ENCODE measurements at places on chromosomes 6 and 20.

- peak; percentile 79 for DNase-seq
These were observed 79.4 kb upstream of the SCAF8 start for GRCh38 chr6:154653853-154654252.

- DNase-seq, result no peak
These were observed 440.4 kb downstream of the EPM2A start for GRCh38 chr6:145294942-145295341.

DNA sequence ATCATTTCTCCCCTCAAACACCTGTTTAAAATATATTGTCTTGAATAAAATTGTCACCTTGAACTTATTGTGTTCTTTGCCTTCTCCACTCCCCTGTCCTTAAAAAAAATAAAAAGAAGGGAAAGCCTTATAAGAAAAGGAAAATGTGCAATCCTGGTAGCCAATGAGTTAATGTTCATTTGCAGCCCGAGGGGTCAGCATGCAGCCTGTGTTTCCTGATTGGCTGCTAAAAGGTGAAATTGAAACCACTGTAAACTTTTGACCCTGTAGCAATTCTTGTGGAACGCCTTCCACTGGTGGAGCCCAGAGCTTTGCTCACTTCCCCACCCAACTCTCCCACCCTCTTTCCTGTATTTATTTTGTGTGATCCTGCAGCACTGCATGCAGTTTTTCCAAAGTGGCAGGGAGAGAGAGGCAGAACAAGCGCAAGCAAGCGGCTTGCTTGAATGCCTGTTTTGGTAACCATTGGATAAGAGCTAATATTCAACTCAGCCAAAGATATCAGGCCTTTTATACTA lies 74.9 kb downstream of the NCOA3 start:
- peak; percentile 60 for DNase-seq

DNA sequence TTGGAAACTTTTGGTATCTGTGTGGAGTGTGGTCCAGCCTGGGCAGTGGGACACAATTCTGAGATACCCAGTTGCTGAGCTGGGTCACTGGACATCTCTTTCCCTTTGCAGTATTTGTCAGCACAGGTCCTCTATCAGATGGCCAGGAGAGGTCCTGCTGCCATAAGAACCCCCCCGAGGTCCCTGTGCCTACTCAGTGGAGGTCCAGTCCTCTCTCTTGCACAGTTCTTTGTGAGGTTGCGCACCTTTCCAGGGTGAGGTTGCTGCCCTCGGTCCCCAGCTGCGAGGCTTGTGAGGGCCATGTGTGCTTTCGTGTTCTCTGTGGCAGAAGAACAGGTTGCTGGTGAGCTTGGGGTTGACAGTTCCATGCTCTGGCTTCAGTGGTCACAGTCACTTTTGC lies 320.6 kb downstream of the QKI start:
- DNase-seq, result no peak

- DNase-seq, result no peak
These were observed 9.2 kb downstream of the CYB5R4 start for GRCh38 chr6:83868639-83869038.

DNA sequence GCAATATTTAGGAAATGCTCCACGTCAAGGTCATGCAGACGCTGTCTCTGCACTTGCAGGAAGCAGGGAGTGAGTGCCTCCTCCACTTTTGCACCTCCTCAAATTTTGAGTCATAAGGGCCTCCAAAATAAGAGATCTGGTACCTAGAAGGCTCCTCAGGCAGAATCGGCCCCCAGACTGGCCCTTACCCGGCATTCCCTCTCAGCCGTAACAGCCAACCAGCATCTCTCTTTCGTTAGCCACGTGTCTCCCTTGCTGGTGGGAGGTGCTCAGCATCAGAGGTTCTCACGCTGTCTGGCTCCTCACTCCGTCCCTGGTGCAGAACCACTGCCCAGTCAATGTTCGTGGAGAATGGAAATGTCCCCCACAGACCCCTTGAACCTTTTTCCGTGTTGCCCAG lies 75.3 kb downstream of the ANKRD60 start:
- DNase-seq, result no peak

DNA sequence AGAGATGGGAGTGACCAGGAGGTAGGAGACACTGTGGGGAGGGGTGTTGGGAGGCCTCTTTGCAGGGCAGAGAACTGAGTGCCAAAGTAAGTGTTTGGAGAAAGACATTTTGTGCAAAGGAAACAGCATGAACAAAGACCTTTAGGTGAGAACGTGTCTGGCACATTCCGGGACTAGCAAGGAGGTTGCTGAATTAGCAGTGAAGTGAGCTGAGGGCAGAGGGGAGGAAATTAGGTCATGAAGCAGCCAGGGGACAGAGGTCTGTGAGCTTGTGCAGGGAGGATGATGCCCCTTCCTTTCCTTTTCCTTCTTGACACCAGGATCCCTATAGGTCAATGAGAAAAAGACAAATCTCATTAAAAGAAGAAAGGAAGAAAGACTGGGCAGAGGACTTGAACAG lies 21.4 kb upstream of the AHCY start:
- no peak for DNase-seq

DNA sequence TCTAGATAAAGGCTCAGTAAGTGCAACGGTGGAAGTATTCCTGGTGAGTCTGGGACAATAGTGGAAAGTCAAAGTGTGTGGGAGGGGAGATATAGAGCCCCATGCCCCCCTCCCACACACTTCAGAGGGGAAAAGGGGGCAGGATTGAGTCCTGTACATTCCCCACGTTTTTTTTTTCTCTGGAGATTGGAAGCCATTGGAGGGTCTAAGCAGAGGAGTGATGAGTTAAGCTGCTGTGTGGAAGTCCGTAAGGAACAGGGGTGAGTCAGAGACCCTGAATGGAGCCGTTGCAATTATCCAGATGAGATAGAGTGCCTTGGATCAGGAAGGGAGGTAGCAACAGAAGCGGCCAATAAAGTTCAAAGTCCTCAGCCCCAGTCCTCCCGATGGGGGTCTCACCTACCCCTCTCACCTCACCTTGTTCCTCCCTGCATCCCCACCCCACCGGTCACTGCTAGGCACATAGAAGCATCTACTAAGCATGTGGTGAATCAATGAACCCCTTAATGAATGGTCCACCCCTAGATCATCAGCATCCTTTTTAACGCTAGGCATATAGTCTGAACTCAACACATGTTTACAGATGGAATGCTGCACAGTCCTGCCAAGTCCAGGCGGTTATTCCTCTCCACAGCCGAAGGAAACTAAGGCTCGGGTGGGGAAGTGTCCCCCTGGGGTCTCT lies 662 bp upstream of the SLC9A8 start:
- peak; percentile 87 for DNase-seq

- peak; percentile 94 for DNase-seq
These were observed 27.7 kb downstream of the PTPRA start for GRCh38 chr20:2900845-2901592.

DNA sequence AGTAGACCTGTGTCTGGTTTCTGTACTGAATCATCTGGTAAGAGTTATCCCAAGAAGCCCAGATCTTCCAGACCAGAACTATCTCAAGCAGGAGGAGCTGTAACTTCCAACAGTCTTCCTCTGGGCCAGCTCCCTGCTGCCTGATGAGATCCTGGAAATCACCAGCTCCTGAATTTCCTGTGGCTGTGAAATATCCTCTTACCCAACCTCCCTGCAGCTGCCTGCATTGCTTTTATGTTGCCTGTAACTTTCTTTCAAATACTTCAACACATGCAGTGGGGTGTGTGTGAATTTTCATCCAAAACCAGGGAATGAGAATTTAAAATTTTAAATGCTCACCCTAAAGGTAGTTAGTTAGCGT lies 160.5 kb upstream of the LAMP5 start:
- DNase-seq, result peak; percentile 7

DNA sequence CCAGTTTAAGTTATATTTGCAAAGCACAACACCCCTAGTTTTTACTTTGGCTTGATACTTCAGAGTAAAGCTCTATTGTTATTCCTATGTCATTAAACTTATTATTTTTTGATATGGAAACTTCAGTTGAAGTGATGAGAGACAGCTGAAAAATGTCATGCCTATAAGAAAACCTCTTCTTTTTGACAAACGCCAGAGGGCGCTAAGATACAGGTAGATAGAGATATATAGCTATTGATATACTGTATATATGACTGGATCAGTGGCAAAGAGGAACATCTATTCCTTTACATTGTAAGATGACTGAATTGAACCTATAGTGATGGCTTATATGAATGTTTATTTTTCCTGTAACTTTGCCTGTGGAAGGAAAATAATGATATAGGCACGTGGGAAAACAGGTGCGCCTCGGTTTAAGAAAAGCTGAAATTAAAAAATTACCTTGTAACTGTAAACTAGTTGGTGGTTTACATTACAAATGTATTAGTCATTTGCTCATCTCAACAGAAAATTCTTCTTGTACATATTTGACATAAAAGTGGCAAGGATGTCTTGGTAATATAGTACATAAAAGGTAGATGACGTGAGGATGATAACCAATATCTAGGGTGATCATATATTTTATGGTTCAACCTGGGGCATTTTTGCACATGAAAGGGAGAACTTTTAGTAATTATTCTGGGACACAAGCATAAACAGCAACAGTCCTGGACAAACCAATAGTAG lies 74.1 kb downstream of the LAMA4 start:
- DNase-seq, result peak; percentile 67

GRCh38 chr6:95599706-95600105 lies 22.4 kb downstream of the MANEA start:
- no peak for DNase-seq

- no peak for DNase-seq
These were observed at the start of gene DLK2 for GRCh38 chr6:43455531-43456428. DLK2 (minus strand) TSS chr6:43455548; CDS start chr6:43454825, 723 bp downstream.

- DNase-seq, result no peak
These were observed 671.2 kb downstream of the COL12A1 start for GRCh38 chr6:74534465-74535211.

GRCh38 chr20:23966298-23966697 lies 22.3 kb downstream of the GGTLC1 start:
- DNase-seq, result no peak

- DNase-seq, result no peak
These were observed 1.7 kb downstream of the ADRM1 start for GRCh38 chr20:62304331-62305148.

- peak; percentile 31 for DNase-seq
These were observed 347.8 kb upstream of the PLCB4 start for GRCh38 chr20:8721098-8721497.

DNA sequence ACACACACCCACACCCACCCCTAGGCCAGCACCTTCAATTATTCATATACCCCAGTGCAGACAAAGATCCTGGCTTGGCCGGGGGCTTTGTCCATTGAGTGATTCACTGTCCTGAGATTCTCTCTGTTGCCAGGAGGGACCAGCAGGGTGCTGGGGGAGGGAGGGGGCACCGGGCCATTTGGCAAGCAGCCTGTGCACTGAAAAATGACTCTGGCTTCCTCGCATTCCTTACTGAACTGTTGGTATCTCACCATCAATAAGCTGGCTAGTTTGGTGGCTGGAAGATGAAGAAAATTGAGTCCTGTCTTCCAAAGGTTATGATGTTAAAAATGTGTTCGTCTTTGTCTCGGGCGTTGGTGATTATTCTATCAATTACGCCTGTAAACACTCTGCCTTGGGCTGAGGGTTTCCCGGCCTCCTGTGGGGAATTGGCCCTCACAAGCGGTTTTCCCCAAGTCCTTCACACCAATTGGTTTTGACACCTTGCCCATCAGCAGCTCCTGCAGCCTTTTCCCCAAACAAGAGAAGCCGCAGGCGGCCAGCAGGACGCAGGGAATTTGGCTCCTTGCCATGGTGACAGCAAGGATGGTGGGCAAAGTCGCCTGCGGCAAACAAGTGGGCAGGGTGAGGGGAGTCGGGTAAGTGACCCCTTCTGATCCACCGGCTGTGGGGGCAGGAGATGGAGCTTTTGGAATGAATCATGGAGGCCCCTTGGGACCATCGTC lies 4.9 kb downstream of the VSTM2L start:
- DNase-seq, result no peak

DNA sequence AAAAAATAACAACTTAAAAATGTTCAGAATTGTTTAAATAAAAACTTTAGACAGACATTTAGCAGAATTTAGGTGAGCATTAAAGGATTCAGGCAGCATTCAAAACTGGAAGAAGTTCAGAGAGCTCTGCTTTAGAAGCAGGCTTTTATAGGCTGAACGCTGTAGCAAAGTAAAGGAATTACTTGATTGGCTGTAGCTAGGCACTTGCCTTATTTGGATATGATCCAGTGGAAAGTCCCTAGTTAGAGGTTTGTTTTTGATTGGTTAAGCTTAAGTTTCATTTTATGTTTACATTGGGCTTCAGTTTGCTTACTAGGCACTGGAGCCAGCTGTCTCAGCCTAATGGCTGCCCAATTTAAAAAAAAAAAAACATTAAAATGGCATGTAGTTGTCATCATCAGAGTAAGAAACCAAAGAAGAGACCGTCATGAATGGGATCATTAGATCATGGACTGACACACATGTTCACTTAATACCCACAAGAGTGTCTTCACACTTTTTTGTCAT lies 65.1 kb downstream of the CBFA2T2 start:
- peak; percentile 77 for DNase-seq

DNA sequence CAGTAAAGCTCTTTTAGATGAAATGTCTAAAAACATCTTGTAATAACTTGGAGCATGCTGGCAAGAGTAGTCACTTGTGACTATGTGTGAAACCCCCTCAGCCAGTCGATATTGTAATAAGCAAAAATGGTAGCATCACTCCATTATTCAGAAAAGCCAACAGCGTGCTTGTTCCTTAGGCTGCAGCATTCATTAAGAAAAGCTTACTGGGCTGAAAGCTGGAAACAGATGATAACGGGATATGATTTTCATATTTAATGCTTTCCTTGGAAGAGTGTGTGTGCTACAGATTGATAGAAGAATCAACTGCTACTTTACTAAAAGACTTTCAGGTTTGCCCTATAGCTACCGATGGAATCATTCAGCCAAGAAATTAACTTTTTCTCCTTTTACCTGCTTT lies 20.3 kb downstream of the KIZ start:
- no peak for DNase-seq

DNA sequence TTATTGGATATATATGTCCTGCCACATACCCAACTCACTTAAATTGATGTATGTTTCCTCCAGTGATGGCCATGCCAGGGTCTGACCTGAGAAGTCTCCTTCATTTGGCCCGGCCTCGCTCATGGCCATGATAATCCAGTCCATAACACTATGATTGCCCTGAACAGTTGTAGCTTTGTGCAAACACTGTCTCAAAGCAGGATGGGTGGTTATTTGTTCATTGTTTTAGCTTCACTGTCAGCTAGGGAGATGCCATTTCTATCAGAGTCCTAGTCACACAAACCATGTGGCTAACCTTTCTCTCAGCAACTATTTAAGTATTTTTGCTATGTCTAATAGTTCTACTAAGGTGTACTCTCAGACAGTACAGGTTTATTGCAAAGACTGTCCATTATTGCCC lies 47.6 kb upstream of the ZNF337 start:
- no peak for DNase-seq

DNA sequence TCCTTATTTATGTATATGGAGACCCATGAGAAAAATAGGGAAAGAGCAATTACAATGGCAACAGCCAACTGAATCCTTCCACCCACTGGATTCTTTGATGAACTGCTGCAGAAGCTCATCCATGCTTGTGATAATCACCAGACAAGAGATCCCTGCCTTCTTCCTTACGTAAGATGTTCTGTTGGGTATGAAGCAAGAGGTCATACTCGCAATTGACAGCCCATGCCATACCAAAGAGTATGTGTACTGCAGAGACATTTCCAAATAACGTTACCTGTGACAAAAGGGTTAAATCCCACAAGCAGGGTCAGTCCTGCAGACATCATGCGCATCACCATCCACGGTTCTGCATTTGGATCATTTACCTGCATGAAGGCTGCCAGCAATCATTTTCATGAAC lies 27.8 kb downstream of the ELOVL5 start:
- DNase-seq, result no peak

Measured in inflammatory macrophage treated with lipopolysaccharide for 1 hour (primary cell).